ENCODE measurements at places on chromosomes 5 and 9. TPM values are rescaled to one million over a fixed set of nuclear protein-coding genes. Genes with fewer than 3 reads are reported as not detected.

The PCDH12 gene
- total RNA-seq = 4.3 TPM

The ANGPTL2 gene
- 36.5 TPM for total RNA-seq

The KCNN2 gene
- 6.2 TPM for total RNA-seq

The FAM153A gene
- total RNA-seq = 0.91 TPM

The IL9 gene
- not detected for total RNA-seq

The SLC6A3 gene
- total RNA-seq = 0.15 TPM

The SETX gene
- total RNA-seq = 36.5 TPM

The SNCB gene
- not detected for total RNA-seq

The SYNPO gene
- 11.5 TPM for total RNA-seq

The EPB41L4B gene
- 2.6 TPM for total RNA-seq

The LCN9 gene
- not detected for total RNA-seq

The MUSK gene
- total RNA-seq = 11.5 TPM

The PALM2AKAP2 gene
- total RNA-seq = 2.1 TPM

The BRIX1 gene
- total RNA-seq = 6.4 TPM

The SURF4 gene
- total RNA-seq = 134 TPM

The GOLM1 gene
- 11.3 TPM for total RNA-seq

Data from uterus (tissue), 4 donors.